Thyroid gland (tissue), 4 donors: ENCODE measurements at places on chromosomes 3 and 15. TPM values are rescaled to one million over a fixed set of nuclear protein-coding genes. Genes with fewer than 3 reads are reported as not detected.

PGBD4 gene
- total RNA-seq = 1.3 TPM

MESP2 gene
- total RNA-seq = 0.34 TPM

SENP7 gene
- 42.9 TPM for total RNA-seq

AKAP13 gene
- total RNA-seq = 265 TPM

TMEM45A gene
- 22.2 TPM for total RNA-seq

CATSPER2 gene
- total RNA-seq = 6.8 TPM

SEMA3F gene
- total RNA-seq = 32.4 TPM

VPS39 gene
- 132 TPM for total RNA-seq

MYZAP gene
- 20.7 TPM for total RNA-seq

TP63 gene
- 1.2 TPM for total RNA-seq

DNA sequence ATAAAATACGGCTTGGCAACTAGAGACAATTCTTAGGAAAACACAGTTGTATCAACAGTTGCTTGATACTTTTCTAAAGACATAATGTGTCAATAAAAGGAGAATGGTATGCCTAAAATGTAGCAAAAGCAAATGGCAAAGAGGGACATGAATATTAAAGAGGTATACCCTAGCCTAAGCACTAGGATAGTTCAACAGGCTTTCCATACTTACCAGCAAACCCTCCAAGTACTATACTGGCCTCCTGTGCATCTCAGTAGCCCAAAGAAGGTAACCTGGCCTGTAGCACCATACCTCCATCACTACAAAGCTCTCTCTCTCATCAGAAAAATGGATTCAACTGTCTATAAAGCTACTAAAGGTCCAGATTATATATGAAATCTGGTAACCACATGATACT is 7.5 kb downstream of the SETD2 start:
- no peak for DNase-seq

DNA sequence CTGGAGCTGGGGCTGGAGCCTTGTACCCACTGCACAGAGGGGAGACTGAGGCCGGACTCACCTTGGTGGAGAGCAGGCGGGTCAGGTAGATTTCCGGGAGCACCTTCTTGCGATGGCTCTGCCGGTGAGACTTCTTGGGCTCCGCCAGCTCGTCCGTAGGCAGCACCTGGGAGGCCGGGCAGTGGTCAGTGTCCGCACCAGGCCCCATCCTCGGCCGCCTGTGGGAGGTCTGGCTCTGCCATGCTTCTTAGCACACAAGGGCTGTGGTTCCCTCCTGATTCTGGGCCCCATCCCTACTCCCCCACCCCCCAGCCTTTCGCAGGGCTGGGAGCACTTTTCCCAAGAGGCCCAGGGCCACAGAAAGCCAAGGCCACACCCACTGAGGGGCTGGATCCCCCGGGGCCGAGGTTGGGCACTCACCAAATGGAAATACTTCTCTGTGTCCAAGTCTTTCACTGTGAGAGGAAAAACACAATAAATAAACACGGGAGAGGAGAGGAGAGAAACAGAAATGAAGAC is 17.4 kb downstream of the H1-8 start:
- peak; percentile 23 for DNase-seq

DNA sequence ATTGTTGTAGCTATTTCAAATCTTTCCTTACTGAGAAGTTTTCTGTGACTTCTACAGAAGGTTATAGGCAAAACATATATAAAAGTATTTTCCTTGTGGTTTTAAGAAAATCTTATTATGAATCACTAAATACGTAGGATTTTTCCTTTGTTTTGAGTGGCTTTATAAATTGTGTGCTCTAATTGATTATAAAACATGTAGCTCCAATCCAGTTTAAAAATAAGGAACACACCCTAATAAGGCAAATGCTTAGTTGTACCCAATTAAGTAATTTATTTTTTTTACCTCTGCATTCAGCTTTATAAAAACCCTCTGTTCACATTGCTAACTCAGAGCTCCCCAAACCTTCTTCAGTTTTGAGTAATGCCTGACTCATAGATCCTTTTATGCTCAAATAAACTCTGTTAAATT is 408.0 kb downstream of the NAALADL2 start:
- DNase-seq = no peak

GRCh38 chr3:190617185-190617584 is 103.3 kb downstream of the IL1RAP start:
- DNase-seq = no peak

GRCh38 chr3:24182756-24183155 is 237.7 kb downstream of the NR1D2 start:
- DNase-seq = no peak

- no peak for DNase-seq
Measured at GRCh38 chr3:45252826-45253225, 26.7 kb upstream of the TMEM158 start.

DNA sequence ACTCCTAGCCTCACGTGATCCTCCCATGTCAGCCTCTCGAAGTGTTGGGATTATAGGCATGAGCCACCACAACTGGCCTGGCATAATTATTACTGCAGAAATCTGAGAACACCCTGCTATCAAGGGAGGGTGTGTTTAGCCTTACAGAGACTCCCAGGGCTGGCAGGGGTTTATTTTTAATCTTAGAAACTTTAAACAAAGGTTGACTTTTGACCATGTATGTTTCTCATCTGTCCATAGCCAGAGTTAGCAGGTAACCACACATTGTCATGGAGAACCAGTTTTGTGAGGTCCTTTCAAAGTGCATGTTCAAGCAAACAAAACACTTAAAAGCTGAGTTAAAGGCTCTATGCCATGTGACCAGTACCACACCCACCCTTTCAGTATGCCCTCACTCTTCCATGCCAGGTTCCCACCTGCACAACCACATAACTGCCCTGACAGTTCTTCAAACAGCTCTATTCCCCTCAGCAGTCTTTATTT is 11.1 kb downstream of the SIAH2 start:
- DNase-seq = peak; percentile 68

GRCh38 chr15:74265046-74265639 is 29.0 kb downstream of the CCDC33 start:
- peak; percentile 73 for DNase-seq

DNA sequence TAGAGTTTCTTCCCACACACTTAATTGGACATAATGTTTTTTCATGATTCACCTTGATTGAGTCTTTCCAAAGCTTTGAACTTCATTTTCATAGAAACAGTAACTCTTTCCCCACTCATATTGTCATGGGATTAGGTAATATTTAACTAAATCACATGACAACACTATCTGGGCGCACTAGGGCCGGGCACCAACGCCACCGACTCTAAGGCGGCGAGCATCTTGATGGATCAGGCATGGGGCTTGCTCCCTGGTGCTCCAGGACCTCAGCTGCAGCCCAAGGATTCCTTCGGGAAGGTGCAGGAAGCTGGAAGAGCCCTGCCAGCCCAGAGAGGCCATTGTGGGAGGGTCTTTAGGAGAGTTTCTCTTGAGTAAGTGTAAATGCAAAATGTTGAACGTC is 193.1 kb upstream of the UBE3A start:
- DNase-seq = no peak

GRCh38 chr3:197487911-197488391 is 67.8 kb downstream of the BDH1 start:
- DNase-seq = no peak

DNA sequence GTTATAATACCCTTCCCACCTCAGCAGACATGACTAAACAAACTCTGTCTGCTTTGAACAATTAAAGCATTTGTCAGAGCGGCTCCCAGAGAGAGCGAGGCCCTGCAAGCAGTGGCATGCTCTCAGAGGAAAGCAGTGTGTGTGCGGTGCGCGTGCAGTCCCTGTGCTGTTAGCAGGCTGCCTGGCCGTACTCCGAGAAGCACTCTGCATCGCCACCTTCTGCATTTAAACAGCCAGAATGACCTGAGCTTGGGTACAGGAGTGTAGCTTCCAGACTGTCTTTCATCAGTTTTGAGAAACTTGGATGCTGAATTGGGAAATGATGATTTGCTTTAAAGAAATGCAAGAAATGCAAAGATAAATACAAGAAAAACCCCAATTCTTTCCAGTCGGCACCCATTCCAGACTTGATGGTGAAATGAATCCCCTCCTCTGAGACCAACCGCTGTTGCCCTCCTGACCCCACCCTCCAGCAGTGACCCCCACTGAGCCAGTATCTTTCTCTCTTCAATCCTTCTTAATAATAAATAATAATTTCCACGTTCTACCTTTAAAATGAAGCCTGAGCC is 113.5 kb downstream of the VGLL4 start:
- DNase-seq = peak; percentile 87

- DNase-seq = no peak
Measured at GRCh38 chr15:100308213-100308600, 33.6 kb downstream of the ADAMTS17 start.

DNA sequence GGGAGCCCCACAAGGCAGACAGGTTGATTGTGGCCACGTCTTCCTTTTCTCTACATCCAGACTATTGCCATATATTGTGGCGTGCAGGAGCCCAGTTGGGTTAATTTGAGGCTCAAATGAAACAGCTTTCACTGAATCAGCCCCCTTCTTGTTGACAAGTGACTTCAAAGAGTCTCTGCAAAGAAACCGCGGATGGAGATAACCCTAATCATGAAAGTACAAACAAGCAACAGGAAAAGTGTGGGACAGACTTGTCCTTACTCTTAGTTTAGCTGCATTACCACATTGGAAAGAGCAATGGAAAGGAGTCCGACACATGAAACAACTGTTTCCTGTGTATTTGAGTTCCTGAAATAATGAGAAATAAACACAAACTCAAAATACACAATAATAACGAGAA is 3.3 kb downstream of the TMEM40 start:
- DNase-seq = no peak

DNA sequence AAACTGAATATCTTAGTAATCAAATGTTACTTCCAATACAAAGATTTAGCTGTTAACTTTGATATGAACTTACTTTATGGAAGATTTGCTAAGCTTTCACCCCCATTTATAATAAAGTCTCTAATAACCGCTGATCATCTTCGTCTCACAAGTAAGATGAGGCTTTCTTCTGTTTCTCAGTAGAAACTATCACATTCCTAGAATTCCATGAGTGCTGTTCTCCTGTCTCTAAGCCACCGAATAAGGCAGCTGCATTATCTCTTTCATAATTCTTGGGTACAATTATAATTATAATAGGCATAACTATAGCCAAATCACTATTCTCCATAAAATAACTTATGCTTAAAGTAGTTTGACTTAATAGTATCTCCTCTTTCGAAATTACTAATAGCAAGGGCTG is 18.3 kb upstream of the SETMAR start:
- DNase-seq = no peak

DNA sequence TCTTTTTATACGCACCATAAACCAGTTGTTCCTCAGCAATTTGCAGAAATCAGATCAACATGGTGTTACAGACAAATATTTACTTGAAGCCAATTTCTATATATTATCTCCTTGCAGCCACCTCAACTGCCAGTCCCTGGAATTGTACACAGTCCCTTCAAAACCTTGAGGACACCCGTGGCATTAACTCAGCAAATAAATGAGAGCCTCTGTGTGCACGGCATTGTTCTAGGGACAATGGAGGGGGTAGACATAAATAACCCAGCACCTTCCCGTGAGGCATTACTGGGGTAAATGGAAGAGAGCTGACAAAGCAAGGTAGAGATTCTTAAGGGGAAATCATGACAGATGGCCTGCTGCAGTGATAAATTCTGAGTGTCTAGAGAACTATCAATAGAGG is 12.5 kb downstream of the TM2D3 start:
- no peak for DNase-seq

DNA sequence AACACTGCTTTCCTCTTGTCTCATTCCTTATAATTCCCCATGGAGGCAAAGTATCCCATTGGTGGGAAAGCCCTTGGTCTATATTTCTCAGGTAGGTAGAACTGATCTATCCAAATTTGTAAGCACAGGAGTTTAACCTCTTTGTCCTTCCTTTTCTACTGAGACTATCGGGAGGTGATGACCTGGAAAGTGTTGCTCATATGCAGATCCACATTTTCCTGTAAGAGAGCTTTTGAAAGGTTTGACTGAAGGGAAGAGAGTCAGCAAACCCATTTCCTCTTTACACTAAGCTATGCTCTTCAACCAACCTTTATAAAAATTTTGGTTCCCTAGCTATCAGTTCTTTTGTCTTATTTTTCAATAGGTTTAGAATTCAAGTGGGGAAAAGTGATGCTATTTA is 200.7 kb downstream of the TIGIT start:
- DNase-seq = no peak

GRCh38 chr15:90571063-90571541 is 41.4 kb downstream of the CRTC3 start:
- DNase-seq = no peak

- no peak for DNase-seq
Measured at GRCh38 chr15:60773901-60774300, 295.0 kb upstream of the ICE2 start.

DNA sequence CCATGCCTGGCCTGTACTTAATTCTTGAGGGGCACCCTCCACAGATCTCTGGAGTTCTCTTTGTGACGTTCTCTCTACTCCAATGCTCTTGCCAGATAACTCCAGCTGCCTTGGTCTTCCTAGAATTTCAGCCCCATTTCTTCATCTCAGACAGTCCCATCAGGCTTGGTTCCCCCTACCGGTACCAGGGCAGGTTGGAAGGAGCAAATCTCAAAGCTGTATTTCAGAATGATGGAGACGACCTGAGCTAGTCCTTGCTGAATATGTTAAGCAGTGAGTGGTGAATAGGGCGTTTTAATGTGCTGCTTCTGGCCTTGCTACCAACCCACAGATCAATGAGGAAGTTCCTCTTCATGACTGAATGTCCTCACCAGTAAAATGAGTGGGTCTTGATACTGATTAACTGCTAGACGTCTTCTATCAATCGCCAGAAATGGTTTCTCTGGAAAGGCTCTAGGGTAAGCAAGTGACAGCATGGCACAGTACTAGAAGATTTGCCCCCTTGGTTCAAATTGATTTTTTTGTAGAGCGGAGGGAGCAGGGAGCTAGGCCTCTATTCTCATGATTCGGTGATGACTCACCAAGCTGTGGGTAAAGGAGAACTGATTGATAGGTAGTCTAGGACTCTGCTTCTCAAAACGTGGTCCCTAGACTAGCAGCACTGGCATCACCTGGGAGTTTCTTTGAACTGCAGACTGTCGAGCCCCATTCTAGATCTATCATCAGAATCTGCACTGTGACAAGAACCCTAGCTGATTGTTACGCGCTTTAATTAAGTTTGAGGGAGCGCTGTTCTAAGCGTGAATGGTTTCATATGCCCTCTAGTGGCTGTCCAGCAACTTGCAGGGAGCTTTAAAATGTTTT is 67.8 kb downstream of the UBP1 start:
- peak; percentile 22 for DNase-seq

DNA sequence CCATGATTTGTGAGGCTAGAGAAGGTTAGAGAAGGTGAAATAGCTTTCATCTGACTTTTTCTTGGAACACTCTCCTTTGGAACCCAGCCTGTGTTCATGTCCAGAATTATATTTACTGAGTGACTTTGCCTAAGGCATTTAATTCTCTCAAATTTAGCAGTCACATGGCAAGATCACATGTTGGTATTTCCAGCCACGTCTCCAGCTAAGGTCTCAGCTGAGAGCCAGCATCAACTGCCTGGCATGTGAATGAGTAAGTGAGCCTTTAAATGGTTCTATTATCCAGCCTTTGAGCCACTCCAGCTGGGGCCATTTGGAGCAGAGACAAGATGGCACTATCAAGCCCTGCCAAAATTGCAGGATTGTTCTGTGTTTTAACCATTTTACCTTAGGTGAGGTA is 130.2 kb upstream of the SGO1 start:
- DNase-seq = no peak
